ENCODE measurements at places on chromosomes 7 and 10. TPM values are rescaled to one million over a fixed set of nuclear protein-coding genes. Genes with fewer than 3 reads are reported as not detected.

DNA sequence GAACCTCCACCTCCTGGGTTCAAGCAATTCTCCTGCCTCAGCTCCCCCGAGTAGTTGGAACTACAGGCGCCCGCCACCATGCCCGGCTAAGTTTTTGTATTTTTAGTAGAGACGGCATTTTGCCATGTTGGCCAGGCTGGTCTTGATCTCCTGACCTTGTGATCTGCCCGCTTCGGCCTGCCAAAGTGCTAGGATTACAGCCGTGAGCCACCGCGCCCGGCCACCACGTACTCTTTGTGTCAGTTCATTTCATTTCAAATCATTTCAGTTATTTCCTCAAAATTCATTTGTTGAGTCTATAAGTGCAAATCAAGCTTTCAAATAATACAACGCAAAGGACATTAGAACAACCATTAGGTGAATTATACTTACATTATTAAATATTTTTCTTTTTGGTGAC lies 943.8 kb downstream of the TYW1 start:
- DNase-seq: no peak

GRCh38 chr7:132485136-132485535 lies 91.1 kb downstream of the PLXNA4 start:
- DNase-seq: no peak

- peak; percentile 35 for DNase-seq
Observed at GRCh38 chr10:78416031-78417011, 382.7 kb downstream of the RPS24 start.

- no peak for DNase-seq
Observed at GRCh38 chr7:9226500-9226899, 793.1 kb downstream of the NXPH1 start.

Gene NKX1-2
- total RNA-seq: not detected

Gene AKR1D1
- total RNA-seq: not detected

DNA sequence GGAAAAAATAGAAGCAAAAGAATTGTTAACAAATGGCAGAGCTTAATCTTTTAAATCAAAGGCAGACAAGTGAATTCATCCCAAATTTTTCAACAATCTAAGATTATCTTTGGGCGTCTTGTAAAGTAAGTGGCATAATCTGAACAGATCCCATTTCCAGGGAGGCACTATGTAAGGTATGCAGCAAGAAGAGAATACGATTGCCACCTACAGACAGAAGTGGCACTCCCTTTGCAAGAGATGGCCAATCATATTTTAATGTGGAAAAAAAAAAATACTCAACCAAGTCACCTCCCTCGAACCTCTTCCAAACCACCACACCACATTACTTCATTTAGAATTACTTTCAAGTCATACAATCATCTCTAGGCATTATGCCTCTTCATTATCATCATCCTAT lies 4.0 kb downstream of the GFRA1 start:
- DNase-seq: no peak

- DNase-seq: no peak
Observed at GRCh38 chr10:113005380-113005779, 55.3 kb downstream of the TCF7L2 start.

Gene SFTPA2
- total RNA-seq: 0.94 TPM

Gene TBC1D12
- 11.9 TPM for total RNA-seq

- no peak for DNase-seq
Observed at GRCh38 chr7:116577320-116577871, 52.6 kb downstream of the CAV1 start.

GRCh38 chr7:98869597-98870120 lies at the start of gene TMEM130:
TSS of gene TMEM130 (minus strand) at chr7:98870014. CDS start at chr7:98869861, 153 bp downstream.
- no peak for DNase-seq

DNA sequence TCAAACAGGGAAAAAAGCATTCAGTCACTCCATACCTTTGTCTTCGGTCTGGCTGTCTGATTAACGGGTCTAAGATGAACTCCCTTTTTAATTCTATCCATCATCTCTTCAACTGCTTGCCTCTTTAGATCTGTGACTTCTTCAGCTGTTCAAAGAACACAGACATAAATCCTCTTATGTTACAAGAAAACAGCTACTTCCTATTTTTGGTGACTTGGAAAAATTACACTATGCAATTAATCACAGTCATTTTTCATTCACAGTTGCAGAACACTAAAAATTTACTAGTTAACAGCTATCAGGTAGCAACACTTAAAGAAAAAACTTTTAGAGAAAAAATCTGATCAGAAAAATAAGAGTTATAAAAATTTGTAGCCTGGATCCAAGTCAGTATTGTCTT lies 66.0 kb downstream of the ENO4 start:
- no peak for DNase-seq

Gene LRCH4
- total RNA-seq: 52.4 TPM

GRCh38 chr10:132836248-132836831 lies 50.4 kb upstream of the NKX6-2 start:
- no peak for DNase-seq

GRCh38 chr7:155833651-155834050 lies 21.4 kb upstream of the SHH start:
- no peak for DNase-seq

DNA sequence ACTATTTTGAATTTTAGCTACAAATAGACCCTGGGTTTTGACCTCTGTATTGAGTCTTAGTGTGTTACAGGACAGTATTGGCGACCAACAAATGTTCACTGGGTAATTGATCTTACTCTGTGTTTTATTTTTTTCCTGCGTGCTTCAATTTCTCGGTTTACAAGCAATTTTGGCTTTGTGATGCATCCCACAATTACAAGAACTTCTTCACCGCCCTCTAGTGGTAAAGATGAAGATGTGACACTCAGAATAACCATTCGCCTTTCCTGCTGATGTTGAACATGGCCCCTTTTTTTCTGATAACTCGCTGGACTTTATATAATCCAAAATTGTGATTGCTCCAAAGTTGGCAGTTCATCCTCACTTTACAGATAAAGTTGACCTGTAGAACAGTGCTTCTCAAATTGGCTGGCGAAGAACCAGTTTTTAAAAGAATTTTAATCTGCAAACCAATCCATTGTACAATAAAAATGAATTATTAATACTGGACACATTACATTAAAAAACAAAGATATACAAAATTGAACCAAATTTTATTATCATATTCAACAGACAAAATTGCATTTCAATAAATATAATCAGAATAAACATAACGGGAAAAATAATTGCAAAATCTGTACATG lies 20.2 kb upstream of the SMC3 start:
- DNase-seq: no peak

Gene ZNF804B
- not detected for total RNA-seq

DNA sequence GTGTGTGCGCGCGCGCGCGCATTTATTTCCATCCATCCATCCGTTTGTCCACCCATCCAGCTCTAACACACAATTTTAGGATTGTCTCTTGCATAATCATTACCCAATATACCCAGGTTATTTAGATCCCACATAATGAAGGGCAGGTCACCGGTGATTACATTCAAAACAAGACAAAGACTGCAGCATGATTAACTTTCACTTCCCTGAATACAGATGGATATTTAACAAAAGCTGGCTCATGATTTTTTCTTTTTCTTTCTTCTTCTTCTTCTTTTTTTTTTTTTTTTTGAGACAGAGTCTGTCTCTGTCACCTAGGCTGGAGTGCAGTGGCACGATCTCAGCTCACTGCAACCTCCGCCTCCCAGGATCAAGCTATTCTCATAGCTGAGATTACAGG lies 86.2 kb downstream of the SH3PXD2A start:
- DNase-seq: no peak

Gene C10orf67
- not detected for total RNA-seq

DNA sequence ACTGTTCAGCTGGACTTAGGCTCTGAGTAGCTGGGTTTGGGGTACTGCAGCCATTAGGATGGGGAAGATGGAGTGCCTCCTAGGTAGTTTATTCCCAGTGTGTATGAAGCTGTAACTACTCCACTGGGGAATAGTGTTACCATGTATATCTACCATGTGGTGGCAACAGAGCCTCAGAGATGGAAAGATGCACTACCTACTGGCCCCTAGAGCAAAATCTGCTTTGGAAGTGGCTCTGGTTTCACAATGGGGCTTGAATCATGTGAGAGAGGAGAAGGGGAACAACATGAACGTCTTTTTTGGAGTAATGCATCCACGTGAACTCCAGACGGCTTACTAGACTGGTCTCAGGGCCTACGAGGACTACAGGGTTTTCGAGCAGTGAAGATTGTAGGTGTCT lies 167.3 kb downstream of the CALCR start:
- no peak for DNase-seq

Gene WDR11
- total RNA-seq: 99.6 TPM

DNA sequence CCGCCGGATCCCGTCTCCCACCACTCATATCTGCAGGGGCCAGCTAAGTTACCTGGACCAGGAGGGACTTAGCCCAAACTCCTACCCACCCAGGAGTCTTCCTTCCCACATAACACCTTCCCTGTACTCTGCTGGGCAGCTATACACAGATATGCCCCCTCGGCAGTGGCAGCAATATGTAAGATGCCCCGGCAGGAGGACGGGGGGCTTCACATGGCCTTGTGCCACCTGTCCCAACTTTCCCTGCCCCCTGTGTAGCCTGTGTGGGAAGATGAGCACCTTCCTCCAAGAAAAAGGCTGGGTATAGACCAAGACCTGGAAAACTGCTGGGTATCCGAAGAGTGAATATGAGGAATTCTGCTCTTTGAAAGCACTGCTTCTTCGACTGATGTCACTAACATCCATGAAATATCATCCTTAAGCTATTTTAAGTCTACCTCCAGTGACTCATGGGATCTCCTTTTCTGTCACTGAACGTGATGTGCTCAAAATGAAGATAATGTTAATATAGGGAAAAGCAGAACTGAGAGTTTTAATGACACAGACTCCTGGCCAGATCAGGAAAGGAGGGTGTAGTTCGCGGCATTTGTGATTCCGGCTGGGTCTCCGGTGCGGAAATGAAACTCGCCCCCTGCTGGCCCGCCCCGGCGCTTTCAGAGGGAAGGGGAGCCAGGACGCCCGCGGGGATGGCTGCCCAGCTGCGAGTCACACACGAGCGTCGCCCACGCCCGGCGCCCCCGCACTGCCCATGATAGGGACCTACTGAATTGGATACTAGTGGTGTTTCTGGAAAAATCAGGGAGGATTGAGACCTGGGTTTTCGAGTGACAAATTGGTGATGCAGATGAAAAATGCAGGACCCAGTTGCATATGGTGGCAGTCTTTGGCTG lies 256.9 kb upstream of the NFE2L3 start:
- peak; percentile 73 for DNase-seq

DNA sequence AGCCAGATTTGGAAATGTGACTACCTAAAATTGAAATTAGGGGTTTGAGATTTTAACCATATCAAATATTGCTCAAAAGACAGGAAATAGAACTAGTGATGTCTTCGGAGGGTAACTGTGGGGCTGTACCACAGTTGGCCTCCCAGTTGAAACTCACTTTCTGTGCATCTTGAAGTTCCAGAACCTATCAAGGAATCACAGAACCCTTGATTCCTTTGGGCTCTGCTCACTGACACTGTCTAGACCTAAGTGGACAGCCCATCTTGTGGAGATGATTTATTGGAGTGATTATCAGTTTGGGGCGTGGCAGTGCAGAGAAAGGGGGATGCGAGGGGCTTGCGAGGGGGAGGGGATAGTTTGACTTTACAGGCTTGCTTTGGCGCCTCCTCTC lies 134.2 kb upstream of the GJD4 start:
- DNase-seq: no peak

DNA sequence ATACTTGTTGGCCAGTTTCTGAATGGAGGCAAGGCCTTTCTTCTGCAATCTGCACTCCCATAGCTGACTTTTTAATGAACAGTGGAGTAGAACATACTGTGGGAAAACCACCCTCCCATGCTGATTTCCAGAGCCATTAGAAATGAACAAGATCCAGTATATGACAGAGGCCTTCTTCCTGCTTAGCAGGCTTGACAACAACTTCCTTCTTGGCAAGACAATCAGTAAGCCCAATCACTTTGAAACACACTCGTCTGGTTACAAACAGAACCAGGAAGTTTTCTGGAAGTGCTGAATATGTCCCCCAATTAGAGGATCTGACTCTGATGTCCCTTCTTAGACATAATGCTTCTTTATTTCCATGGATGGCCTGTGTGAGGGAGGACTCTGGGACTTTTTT lies 103.4 kb downstream of the SAMD9 start:
- peak; percentile 50 for DNase-seq

Gene VAX1
- total RNA-seq: not detected

DNA sequence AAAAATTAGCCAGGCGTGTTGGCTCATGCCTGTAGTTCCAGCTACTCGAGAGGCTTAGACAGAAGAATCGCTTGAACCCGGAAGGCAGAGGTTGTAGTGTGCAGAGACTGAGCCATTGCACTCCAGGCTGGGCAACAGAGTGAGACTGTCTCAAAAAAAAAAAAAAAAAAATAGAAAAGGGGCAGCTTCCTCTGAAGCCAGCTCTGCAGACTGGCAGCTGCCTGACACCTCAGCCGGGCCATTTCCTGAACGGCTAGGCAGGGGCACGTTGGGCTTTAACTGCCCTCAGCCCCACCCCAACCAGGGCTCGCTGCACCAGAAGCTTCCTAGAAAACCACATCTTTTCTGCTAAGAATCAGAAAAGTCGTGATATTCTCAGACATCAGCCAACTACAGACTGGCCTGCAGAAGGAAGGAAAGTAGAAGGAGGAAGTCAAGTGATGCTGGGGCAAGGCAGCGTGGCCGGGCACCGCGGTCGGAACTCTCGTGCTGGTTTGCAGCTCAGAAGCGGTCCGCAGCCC lies 38.0 kb downstream of the PRKAG2 start:
- DNase-seq: no peak

Gene BICC1
- 13.5 TPM for total RNA-seq

DNA sequence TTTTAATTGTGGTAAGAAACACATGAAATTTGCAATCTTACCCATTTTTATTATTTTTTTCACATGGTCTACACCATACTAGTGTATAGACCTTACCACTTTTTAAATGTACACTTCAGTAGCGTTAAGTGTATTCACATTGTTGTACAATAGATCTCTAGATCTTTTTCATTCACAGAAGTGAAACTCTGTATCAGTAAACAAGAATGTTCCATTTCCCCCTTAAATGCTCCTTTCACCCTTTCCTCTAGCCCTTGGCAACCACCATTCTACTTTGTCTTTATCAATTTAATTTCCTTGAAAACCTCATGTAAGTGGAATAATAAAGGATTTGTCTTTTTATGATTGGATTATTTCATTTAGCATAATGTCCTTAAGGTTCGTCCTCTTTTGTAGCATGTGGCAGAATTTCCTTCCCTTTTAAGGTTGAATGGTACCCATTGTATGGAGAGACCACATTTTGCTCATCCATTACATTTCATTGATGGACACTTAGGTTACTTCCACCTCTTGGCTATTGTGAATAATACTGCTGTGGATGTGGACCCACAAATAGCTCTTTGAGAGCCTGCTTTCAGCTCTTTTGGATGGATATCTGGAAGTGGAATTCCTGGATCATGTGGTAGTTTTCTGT lies 45.7 kb downstream of the SNX10 start:
- DNase-seq: no peak

DNA sequence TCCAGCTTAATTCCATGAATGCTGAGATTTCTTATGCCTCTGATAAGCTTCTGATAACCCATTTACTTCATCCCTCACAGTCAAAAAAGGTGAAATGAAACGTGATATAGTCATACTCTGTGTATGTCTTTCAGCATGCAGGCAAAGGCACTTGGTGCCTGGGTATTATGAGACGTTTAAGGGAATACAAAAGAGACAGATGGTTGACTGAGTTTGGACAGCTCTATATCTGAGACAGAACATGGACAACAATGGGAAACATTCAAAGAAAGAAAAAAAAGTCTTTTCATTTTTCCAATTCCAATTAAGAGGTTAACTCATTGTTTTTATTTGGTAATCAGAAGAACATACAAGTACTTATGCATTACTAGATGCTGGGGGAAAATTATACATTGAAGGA lies 96.2 kb downstream of the PPP1R17 start:
- DNase-seq: no peak

Gene PTPRZ1
- 0.26 TPM for total RNA-seq

- no peak for DNase-seq
Observed at GRCh38 chr10:101814466-101815071, 3.7 kb downstream of the OGA start.

GRCh38 chr10:133544506-133544905 lies 17.3 kb downstream of the CYP2E1 start:
- no peak for DNase-seq
